Dorsolateral prefrontal cortex (tissue), 122 donors: ENCODE measurements at places on chromosomes 6 and 20. TPM values are rescaled to one million over a fixed set of nuclear protein-coding genes. Genes with fewer than 3 reads are reported as not detected.

GRCh38 chr6:89984926-89985750 lies 90.9 kb downstream of the GJA10 start:
- DNase-seq: peak; percentile 87

The RIMS1 gene
- 104 TPM for total RNA-seq

DNA sequence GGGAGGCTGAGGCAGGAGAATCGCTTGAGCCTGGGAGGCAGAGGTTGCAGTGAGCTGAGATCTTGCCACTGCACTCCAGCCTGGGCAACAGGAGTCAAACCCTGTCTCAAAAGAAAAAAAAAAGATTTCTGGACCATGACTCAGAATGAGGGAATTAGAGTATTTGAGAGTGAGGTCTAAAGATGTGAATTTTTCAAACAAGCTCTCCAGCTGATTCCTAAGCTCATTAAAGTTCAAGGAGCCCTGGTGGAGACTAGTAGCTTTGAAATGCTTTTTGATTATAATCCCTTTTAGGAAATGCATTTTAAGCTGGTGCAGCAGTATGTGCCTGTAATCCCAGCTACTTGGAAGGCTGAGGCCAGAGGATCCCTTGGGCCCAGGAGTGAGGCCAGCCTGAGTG lies 21.8 kb upstream of the SRF start:
- DNase-seq: no peak

The CNBD2 gene
- 5.0 TPM for total RNA-seq

The DEFB124 gene
- not detected for total RNA-seq

The EIF2S2 gene
- 27.0 TPM for total RNA-seq

DNA sequence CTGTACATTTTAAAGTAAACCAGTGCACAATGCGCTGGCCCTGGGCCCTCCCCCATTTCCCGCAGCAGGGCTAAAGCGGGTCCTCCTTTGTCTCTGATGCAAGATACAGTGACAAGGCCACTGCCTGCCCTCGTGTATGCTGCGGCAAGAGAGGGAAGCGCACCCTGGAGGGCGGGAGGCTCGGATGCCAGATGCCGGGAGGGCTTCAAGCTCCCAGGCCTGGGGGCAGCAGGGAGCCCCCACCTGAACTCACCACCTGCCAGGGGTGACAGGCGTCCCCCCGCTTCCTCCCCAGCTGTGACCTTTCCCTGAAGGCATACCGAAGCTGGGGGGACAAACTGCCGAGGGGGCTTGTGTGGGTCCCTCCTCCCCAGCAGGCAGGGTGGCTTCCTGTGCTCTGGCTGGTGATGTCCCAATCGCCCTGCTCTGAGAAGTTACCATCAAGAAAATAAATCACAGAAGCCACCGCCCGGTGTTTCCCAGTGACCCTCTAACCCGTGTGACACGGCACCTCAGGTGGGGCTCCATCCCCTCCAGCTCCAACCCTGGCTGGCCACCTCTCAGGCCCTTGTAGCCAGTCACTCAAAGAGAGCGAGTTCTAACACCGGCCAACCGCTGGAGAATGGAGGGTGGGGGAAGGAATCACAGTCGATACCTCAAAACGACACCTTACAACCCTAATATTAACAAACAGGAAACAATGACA lies 203.3 kb downstream of the PREX1 start:
- no peak for DNase-seq

DNA sequence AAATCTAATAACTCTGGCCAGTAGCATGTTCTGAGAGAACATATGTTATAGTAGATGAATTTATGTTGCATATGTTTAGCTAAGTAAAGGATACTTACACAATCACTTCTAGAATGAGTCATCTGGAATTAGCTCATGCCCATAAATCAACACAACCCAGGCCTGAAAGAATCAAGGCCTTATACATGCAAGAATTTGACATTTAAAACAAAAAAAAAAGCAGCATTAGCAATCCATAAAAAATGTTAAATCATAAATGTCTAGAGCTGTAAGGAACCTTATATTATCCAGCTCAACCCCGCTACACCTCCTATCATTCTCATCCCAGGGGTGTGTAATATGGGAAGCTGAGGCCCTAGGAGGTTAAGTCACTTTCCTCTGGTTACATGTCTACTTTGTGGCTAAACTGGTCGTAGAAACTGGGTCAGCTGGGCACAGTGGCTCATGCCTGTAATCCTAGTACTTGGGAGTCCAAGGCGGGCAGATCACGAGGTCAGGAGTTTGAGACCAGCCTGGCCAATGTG lies 105.2 kb upstream of the CARMIL1 start:
- no peak for DNase-seq

DNA sequence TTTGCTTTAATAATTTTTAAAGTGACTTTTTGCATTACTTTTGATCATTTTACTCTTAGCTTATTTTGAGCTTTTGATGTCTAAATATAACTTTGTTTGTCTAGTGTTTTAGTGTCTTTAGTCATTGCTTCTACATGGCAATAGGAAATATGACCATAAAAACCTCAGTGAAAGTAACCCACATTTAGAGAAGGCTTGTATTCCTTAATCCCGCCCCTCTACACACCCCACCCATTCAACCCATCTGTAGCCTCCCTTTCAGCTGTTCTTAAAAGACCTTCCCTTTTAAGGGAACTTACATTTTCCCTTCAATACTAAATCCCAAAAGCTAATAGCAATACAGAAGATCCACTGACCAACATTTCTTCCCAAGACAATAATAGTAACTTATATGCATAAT lies 225.4 kb downstream of the LAMA2 start:
- DNase-seq: no peak

The NOX3 gene
- not detected for total RNA-seq

GRCh38 chr6:163533443-163533842 lies 118.9 kb downstream of the QKI start:
- DNase-seq: no peak

- peak; percentile 22 for DNase-seq
Observed at GRCh38 chr6:138844192-138844591, 48.3 kb downstream of the ECT2L start.

The ZNF391 gene
- total RNA-seq: 9.6 TPM

- peak; percentile 68 for DNase-seq
Observed at GRCh38 chr6:296151-297122, 4.2 kb downstream of the DUSP22 start.

The C6orf52 gene
- 1.2 TPM for total RNA-seq

The CRISP2 gene
- not detected for total RNA-seq

GRCh38 chr20:33772439-33772838 lies 38.7 kb upstream of the CHMP4B start:
- no peak for DNase-seq

- peak; percentile 84 for DNase-seq
Observed at GRCh38 chr6:46491201-46491627, at the start of gene RCAN2. Gene RCAN2 (minus strand): TSS chr6:46491449.

The SYNDIG1 gene
- 49.2 TPM for total RNA-seq

GRCh38 chr6:112443179-112444065 lies 96.3 kb downstream of the RFPL4B start:
- no peak for DNase-seq

- DNase-seq: no peak
Observed at GRCh38 chr20:63924241-63924640, 29.3 kb downstream of the DNAJC5 start.

- DNase-seq: no peak
Observed at GRCh38 chr6:118553132-118553531, 5.0 kb downstream of the PLN start.
